ENCODE measurements at places on chromosomes 2 and 18.

DNA sequence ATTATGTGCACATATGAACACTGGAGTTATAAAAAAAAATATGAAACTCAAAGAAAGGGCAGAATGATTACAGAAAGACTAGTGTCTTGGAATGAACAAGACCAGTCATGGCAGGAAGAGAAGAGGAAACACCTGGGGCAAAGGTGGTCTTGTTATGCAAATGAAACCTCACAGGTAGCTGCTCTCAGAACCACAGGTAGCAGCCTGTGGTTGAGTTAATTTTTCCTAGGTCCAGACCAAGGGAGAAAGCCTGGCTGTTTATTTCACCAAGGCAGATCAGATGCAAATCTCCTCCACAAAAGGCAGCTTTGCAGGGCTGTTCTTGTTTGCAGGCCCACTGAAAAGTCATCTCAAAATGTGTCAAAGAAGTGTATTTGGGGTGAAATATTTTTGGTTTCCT is 785.8 kb downstream of the RNF144A start:
- no peak for DNase-seq

GRCh38 chr2:125254010-125254409 is 1228.9 kb downstream of the CNTNAP5 start:
- DNase-seq, result no peak

- DNase-seq, result no peak
Observed at GRCh38 chr18:45951016-45951714, 16.0 kb downstream of the EPG5 start.

- no peak for DNase-seq
Observed at GRCh38 chr2:191813943-191814342, 32.9 kb downstream of the CAVIN2 start.

GRCh38 chr2:52776571-52776970 is 991.0 kb upstream of the CHAC2 start:
- DNase-seq, result no peak

Data from stimulated activated CD8-positive, alpha-beta memory T cell treated with anti-CD3 and anti-CD28 coated beads, Interleukin-7, amount 100 ng/mL, for 24 hours (primary cell).